Esophagus muscularis mucosa (tissue), 4 donors: ENCODE measurements at places on chromosomes 11 and 22. TPM values are rescaled to one million over a fixed set of nuclear protein-coding genes. Genes with fewer than 3 reads are reported as not detected.

DNA sequence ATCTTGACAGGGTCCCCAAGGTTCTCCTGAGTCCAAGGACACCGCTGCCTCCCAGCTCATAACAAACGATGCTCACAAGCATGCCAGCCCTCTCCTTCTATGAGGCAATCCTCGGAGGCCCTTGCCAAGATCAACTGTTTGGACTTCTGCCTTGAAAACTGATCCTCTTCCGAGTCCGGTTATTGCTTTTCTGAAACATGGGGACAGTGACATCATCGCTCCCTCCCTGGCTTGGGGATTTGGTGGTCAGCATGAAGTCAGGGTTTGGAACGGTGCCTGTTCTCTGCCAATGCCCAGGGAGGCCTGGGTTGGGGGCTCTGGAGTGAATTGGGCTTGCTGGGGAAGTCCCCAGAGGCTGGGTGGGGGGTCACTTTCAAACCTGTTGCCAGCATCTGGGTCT, 149.3 kb downstream of the FBXO7 start:
- DNase-seq = peak; percentile 95

GRCh38 chr11:23897453-23898286, 599.2 kb upstream of the LUZP2 start:
- no peak for DNase-seq

GRCh38 chr11:76601272-76601671, 69.3 kb downstream of the LRRC32 start:
- DNase-seq = no peak

GLB1L2 gene
- total RNA-seq = 13.1 TPM

CCDC81 gene
- total RNA-seq = under 0.01 TPM

DNA sequence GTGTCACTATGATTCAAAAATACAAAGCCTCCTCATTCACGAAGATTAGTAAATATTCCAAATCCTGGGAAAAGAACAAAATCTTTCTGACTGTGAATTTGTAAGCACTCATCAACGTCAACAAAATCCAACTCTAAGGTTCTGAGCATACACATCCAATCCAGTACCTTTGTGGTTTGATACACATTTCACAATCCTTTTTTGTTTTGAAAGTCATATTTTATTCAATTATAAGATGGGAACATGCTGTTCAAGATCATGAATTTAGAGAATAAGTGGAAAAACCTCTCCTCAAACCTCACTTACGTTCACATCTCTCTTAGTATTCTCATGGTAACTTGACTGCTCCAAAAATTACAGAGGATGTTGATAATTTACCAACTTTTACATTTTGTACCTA, 9.6 kb upstream of the MMP3 start:
- no peak for DNase-seq

DNA sequence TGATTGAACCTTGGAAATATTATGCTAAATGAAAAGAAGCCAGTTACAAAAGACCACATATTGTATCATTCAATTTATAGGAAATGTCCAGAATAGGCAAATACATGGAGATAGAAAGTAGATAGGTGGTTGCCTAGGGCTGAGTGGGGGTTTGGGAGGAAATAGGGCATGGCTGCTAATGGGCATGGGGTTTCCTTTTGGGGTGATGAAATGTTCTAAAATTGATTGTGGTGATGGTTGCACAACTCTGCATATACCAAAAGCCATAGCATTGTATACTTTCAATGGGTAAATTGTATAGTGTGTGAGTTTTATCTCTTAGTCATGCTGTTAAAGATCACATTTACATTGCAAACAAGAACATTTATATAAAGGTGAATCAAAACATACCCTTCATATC, 48.7 kb downstream of the LDLRAD3 start:
- DNase-seq = no peak

DNA sequence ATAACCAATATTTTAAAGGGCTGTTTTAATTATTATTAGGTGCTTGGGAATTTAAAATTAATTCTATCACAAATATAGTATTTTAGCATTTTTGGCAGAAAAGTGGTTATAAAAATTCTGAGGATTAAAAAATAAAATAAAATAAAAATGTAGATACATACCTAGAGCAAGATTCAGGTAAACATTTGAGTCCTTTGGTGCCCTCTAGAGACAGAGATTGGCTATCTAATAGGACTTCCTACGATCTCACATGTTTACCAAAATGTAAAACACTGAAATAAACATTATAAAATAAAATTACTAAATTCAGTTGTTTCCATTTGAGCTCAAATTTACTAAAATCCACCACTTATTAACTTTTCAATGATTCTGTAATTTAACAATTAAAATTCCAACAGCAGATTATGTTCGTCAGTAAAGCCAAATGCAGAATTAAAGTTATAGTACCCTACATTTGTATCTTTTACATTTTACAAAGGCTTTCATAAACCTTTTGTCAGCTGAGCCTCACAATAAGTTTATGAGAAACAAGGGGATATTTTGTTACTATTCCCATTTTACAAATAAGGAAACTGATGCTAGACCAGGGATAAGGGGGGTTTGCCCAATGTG, 27.7 kb downstream of the SLC36A4 start:
- no peak for DNase-seq

GRCh38 chr22:45261407-45262088, 20.9 kb upstream of the KIAA0930 start:
- DNase-seq = no peak

DNA sequence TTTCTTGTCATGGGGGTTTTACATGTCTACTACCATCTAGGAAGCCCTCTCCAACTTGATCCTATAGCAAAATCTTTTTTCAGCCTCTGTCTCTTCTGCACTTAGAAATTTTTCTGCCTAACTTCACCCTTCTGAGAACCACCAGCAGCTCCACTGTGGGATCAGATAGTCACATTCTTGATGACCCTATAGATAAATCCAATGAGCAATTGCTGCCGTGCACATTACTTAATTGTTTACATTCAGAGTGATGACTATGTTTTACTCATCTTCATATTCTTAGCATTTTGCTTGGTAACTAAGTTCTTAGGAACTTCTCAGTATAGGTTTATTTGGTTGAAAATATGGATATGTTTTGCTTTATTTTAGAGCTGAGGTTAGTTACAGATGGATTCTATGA, 12.4 kb upstream of the ETS1 start:
- DNase-seq = no peak

- no peak for DNase-seq
Observed at GRCh38 chr11:131504199-131504949, 134.0 kb downstream of the NTM start.

SYCE3 gene
- not detected for total RNA-seq

DNA sequence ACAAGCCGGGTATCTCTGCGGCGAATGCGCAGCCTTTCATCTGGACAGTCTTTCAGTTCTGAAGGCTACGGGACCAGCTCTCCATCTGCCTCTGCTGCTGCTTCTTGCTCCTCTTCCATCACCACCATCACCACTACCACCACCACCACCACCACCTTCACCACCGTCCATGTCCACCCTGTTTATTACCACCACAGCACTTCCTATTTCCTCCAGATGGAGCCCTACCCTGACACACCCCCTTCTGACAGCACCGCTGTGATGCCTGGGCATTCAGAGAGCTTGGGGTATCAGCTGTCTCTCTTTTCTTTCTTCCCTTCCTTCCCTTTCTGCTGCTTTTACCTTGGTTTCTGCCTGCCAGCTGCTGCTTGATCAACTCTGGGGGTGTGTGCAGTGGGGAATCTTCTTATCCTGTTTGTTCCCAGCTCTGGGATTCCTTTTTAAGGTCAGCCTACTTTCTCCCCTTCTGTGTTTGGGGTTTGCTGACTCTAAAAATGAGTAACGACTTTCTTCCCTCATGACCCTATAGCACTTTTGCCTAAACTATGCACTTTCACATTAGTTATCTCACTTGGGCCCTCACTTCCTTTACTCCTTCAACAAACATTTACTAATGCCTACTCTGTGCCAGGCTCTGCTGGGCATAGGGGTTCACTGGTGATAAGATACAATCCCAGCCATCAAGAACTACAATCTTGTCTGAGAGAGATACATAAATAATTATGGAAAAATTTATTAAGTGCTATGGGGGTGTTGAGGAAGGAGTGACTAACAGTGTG, 7.8 kb upstream of the RRM1 start:
- DNase-seq = no peak

DNA sequence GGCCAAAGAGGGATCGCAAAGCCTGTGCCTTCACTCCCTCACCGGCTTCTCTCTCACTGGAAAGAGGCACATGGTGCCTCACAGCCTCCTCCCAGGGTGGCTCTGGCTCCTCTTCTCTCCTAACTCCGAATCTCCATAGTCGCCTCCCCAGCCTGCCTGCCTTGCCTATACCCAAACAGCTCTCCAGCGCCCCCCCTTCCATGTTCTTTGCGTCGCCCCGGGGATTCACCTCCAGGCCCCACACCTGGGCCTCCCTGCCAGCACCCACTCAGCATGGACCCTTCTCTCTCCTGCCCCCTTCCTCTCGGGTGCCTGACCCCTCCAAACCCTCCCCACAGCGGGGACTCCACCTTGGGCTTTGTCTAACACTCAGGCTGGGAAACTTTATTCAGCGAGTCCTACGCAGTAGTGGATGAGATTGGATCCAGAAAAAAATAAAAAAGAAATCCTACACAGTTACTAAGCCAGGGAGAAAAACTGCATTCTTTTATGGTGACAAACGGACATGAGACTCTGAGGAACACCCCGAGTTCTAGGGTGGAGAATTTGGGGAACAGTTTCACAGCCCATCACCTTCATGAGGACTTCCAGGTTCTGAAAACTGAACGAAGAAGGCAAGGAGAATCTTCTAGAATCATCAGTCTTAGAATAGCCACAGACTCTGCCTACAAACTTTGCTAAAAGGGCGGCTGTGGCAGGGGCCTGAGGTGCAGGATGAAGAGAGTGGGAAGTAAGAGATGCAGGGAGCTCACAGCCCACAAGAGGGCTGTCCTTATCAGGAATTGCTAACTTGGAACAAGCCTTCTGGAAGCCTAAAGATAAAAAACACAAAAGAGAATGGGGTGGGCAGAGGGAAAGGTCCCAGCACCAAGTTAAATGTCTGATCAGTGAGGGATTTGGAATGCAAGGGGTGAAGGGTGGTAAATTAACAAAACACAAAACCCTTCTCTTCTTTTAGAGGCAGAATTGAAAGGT, 5.3 kb downstream of the PPM1F start:
- DNase-seq = no peak
